ENCODE measurements at places on chromosomes 7 and 10.

DNA sequence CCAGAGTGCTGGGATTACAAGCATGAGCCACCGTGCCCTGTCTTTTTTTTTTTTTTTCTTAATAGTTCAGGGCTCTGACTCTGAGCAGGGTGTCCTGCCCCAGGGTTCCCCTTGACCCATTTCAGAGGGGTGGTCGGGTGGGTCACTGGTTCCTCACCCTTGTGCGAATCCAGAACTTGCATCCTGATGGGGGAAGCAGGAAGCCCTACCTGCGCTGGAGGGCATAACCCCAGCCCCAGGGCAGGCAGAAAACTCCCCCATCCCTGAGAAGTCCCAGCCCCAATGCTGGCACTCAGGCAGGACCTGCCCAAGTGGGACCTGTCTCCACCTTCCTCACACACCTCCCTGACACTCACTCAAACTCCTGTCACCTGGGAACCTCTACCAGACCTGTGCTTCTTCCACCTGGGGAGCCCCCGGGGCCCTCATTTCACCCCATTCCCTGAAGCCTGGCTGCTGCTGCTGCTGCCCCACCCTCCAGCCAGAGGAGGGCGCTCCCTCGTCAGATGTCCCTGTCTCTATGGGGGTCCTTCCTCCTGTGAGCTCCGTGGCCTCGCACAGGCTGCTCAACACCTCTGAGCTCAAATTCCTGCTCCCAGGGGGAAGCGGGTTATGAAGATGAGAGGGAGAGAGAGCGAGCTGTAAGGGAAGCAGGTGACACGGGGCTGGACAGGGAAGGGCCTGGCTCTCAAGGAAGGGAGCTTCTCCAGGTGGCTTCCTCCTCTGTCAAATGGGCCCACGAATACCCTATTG is 15.1 kb upstream of the ZNF273 start:
- peak; percentile 77 for DNase-seq

DNA sequence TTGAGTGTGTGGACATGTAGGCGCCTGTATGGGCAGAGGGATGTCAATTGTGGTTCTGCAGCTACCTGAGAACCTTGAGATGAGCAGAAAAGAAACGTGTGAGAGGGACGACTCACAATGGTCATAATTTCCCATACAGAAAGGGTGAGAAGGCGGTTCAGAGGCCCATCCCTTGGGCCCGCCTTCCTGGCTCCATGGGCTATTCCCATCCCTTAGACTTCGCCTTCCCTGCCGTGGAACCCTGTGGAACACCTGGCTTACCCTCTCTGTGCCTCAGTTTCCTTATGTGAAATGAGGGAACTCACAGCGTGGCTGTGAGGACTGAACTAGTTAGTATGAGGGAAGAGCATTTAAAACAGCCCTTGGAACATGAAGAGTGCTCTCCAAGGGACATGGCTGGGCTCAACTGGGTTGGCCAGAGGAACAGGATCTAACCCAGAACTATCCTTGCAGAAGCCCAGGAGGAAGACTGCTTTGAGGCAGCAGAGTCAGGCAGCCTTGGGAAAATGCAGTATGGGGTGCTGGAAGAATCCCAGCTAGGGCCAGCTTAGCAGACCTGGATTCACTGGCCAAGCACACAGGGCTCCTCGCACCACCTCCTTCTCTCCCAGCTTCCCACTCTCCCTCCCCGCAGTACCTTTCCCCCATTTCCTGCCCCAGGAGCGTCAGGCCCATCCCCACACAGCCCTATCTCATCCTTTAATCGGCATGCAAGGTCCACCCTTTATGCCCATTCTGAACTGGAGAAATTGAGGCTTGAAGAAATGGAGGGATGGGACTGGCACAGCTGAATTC is 11.1 kb upstream of the ZMIZ1 start:
- no peak for DNase-seq

- DNase-seq = peak; percentile 54
Measured at GRCh38 chr7:67484244-67484751, 487.7 kb downstream of the TYW1 start.

DNA sequence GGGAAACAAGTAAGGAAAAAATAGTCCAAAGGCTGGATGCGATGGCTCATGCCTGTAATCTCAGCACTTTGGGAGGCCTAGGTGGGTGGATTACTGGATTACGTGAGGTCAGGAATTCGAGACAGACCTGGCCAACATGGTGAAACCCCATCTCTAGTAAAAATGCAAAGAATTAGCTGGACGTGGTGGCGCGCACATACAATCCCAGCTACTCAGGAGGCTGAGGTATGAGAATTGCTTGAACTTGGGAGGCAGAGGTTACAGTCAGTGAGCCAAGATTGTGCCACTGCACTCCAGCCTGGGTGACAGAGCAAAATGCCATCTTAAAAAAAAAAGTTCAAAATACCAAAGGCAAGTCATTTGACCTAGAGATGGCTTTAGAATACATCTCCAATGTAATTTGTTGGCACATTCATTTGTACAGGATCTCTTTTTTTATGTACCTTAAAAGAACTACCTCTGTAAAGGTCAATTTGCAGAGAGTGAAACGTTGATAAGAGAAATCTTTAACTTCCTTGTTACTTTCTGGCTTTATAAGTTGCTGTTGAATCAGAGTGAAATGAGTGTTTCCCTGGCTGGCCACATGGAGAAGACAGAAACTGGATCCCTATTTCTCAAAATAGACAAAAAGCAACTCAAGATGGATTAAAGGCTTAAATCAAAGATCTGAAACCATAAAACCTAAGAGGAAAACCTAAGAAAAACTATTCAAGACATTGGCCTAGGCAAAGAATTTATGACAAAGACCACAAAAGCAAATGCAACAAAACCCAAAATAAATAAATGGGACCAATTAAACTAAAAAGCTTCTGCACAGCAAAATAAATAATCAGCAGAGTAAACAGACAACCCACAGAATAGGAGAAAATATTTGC is 260.7 kb downstream of the KLF6 start:
- DNase-seq = no peak

GRCh38 chr10:5684318-5684970 is at the start of gene TASOR2:
Gene TASOR2, plus strand, starts transcription at chr10:5684838. Its CDS starts 35,805 bp downstream, at chr10:5720643.
- peak; percentile 94 for DNase-seq

- no peak for DNase-seq
Measured at GRCh38 chr7:46776790-46777189, 805.1 kb downstream of the TNS3 start.
